ENCODE measurements at places on chromosomes 4 and X.

DNA sequence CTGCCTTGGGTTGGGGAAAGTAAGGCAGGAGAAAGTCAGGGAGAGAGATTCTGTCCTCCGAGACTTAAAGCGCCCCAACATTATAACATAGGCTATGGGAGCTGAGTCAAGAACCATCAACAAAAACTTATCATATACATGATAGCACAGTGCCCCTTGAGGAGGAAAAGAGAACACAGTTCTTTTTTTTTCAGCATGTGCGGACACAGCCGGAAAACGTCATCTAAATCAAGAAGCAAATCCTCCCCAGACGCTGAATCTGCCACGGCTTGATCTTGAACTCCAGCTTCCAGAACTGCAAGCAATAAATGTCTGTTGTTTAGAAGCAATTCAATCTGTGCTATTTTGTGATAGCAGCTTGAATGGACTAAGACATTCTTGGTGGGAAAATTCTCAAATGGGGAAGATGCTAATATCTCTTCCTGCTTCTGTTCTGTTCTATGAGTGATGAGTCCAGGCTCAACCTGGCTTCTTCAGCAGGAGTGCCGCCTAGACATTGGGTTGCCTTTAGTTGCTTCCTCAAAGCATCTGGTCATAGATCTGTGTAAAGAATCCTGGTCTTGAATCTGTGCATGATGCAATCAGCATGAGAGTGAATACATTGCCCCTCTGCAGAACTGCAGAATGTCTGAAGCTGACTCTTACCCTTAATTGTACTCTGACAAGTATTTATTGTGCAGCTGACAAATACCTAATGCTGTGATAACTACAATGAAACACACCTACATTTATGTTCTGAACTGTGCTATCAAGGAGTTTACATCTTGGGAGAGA is 549.8 kb upstream of the PRKX start:
- DNase-seq, result no peak

GRCh38 chr4:84547211-84547610 is 35.7 kb upstream of the CDS1 start:
- DNase-seq, result peak; percentile 9

GRCh38 chr4:155696226-155696625 is 29.6 kb downstream of the GUCY1A1 start:
- DNase-seq, result no peak

- DNase-seq, result no peak
These were observed 20.4 kb upstream of the WWC2 start for GRCh38 chr4:183078634-183079033.

DNA sequence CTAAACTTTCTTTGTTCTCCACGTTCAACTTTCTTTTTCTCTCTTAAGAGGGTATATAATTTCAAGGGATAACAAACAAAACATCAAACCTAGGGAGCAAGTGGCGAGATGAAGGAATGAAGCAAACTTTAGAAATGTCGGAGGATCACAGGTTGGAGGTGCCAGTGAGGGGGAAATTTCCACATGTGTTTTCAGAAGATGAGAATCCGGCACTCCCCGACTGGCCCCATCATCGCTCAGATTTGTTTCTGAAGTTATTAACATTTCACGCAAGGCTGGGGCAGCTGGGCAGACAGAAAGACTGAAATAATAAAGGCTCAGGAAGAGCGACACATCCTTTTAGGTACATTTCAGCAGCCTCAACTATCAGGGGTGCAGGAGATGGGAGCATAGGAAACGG is 134.9 kb downstream of the SMIM20 start:
- DNase-seq, result no peak

GRCh38 chr4:152419809-152420208 is 116.1 kb downstream of the FBXW7 start:
- no peak for DNase-seq

Measured in cardiac fibroblast (primary cell).